ENCODE measurements at places on chromosomes 16 and 17.

- DNase-seq = no peak
Observed at GRCh38 chr17:42513686-42514085, 22.4 kb upstream of the NAGLU start.

- DNase-seq = no peak
Observed at GRCh38 chr17:60107526-60108257, 29.0 kb upstream of the HEATR6 start.

DNA sequence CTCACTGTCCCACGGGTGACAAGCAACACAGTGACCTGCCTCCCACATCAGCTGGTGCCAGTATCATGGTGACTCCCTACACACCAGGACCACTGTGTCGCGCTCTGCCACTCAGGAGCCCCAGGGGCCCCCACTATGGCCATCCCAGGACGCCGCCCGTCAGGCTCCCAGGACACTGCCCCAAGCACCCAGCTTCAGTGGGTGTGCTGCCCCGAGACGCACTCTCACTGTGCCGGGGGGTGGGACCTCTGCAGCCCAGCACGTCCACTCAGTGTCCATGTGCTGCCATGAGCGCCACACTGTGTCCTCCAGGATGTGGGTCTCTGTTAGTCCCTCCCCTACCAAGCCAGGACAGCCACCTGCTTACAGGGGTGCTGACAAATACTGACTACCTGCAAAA lies 120.5 kb downstream of the ZNF778 start:
- DNase-seq = no peak

DNA sequence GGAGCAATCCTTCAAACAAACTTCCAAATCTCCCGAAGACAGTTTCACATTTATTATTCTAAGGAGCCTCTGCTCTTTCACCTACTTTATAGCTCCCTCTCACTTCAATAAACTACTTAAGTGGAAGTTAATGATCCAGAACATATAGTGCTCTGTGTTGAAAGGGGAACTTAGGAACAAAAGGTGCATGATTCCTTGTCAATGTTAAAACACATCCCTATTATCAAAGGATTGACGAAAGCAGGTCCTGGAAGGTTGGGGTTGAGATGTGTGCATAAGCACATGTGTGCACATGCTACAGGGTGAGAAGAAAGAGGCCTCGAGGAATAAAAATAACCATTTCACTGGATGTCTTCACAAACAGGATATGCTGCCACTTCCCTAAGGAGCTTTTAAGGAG lies 170.3 kb downstream of the SLC39A11 start:
- DNase-seq = no peak

DNA sequence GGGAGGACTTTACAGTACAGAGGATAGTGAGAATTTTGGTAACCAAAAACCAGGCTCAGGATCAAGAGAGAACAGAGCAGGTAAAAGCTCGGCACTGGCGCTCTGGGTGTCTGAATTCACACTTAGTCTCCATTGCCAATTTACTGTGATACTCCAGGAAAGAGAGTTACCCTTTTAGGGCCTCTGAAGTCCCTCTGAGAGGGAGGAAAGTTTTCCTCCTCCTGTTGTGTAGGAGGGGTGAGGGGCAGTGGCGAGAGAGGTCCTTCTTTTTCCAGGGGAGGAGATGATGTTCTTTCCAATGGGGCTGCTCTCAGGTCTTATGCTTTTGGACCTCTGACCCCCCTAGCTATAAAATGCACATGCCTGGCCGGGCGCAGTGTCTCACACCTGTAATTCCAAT lies 5.4 kb upstream of the TNS4 start:
- no peak for DNase-seq

- DNase-seq = no peak
Observed at GRCh38 chr17:80195141-80195540, 25.0 kb downstream of the SGSH start.

GRCh38 chr16:88458039-88458772 lies 5.1 kb downstream of the ZFPM1 start:
- DNase-seq = no peak

DNA sequence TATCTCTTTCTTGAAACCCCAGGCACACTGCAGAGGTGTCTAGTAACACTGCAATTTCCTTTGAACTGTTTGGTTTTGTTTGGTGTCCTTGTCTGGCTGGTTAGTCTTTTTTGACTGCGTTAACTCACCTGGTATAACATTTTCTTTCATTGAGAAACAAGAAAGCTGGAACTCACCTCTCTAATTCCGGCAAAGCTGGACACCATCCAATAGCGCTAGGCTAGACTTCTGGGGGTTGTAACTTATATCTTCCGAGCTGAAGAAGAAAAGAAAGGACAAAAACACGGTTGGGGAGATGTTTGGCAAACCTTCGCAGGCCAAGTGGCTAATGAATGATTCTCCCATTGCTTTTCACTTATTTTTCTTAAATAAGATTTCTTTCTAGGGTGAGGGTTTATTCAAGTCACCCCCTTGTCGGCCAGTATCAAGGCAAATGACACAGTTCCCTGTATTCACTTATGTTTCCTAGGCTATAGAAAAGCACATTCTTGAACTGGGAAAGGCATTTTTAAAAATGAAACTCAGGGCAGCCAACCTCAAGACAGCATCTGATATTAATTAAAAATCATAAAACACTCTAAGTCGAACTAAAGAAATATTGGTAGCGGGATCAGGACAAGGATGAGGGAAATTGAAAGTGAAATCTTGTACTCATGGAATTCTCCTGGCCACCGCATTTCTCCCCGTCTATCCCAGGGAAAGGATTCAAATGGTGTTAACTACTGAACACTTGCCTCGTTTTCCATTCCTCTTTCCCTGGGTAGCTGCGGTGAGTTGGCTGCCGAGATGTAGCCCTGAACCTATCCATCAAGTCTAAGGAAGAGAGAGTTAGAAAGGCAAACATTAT lies 95.9 kb upstream of the ZFHX3 start:
- DNase-seq = no peak

- peak; percentile 58 for DNase-seq
Observed at GRCh38 chr17:15654886-15655561, 29.1 kb downstream of the TRIM16 start.

DNA sequence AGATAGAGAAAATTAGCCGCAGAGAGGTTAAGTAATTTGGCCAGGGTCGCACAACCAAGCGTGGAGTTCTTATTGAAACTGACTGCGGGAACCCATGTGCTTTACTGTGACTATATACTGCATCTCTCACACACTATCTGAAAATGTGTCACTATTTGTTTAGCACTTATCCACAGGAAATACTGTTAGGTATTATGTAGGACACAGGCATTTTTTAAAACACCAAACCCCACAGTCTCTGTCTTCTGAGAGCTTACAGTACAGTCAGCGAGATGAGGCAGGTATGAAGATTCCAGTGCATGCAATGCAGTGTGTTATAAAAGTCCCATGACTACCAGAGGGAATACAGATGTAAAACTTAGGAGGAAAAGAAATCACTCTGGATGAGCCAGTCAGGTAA lies 11.3 kb downstream of the RBL2 start:
- no peak for DNase-seq

GRCh38 chr16:11759997-11760396 lies 17.3 kb upstream of the TXNDC11 start:
- DNase-seq = no peak

- peak; percentile 35 for DNase-seq
Observed at GRCh38 chr17:35147375-35147905, at the start of gene UNC45B. Gene UNC45B (plus strand): TSS chr17:35147817. CDS start chr17:35148264, 447 bp downstream.

- no peak for DNase-seq
Observed at GRCh38 chr17:28182559-28182958, 136.4 kb upstream of the TMEM97 start.

- DNase-seq = no peak
Observed at GRCh38 chr16:89080196-89080853, 13.3 kb upstream of the ACSF3 start.
